Activated CD4-positive, alpha-beta T cell treated with anti-CD3 and anti-CD28 coated beads, Interleukin-2, amount 50 U/mL, for 4 hours (primary cell): ENCODE measurements at places on chromosomes 7 and 10.

- DNase-seq = no peak
Measured at GRCh38 chr10:69438536-69439349, 12.5 kb upstream of the TSPAN15 start.

GRCh38 chr7:28572321-28573058, 160.2 kb downstream of the CREB5 start:
- no peak for DNase-seq

DNA sequence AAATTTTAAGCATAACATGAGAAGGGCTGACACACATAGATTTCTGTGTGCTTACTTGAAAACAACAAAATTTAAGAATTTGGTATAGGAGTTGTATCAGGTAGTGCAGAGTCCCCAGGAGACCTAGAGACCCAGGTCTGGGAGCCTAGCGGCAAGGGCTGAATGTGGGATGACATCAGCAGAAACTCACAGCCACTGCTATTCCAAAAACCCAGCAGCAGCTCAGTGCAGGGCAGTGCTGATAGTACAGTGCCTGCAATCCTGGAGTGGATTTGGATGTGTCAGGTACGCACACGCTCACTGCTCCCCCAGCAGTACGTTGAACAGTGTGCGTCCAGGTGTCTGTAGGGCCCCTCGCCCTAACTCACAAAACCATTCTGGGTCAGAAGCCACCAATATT, 87.1 kb downstream of the EGFR start:
- no peak for DNase-seq

DNA sequence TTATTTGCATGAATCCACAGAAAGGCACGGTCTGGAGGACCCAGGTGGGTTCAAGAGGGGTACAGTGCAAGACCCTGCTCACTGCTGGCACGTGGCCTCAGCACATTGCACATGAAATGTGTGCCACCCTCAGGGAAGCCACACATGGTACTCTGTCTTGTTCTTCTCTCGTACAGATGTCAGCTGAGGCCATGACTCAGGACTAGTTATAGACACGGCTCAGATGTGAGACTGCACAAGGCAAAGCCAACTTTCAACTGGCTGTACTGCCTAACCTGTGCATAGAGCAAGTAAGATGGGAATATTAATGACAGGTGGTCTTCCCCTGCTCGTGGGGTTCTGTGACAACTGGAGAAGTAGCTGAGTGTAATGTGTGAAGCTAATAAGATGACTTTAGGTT, 249.4 kb upstream of the CTBP2 start:
- no peak for DNase-seq

DNA sequence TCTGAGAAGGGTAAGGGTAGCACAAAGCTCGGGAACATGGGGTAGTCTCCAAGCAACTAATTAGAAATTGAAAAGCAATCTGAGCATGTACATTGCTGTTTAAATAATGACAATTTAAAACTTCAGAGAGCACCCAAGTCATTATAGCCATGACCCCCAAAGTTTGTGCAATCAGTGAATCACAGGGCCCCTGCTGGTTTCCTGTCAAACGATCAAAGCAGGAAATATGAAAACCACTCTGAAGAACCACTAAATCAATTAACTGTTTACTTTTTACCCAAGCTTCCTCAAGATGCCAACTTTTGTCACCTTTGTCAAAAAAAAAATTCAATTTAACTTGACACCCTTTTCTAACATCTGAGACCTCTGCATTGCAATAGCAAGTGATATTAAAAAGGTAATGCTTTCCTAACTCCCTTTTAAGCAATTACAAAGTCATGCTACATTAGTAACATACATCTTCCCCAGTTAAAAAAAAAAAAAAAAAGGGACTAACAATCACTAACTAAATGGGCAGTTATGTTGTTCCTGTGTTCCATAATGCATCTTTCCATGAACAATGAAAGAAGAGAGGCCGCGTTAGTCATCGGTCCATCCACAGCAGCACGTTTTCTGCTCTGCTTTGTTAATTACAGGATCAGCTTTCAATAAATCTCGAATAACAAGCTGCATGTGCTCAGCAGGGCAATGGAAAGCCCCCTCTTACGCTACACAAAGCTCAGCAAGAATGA, 80.6 kb downstream of the ETV1 start:
- DNase-seq = no peak

DNA sequence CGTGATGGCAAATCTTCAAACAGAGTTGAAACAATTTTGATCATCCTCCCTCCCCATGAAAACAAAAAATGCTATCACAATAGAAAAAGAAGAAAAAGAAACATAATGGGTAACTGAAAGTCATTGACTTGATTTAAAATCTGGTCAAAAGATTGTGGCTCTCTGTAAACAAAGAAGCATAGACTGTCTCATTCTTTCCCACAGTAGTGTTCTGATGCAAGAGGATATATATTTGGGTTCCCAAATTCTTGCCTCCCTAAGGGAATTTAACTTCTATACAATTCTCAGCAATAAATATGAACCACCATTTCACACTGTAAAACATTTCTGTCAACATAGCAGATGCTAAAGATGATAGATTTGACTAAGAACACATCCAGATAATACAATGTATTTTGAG, 32.8 kb upstream of the MEOX2 start:
- DNase-seq = no peak

- no peak for DNase-seq
Measured at GRCh38 chr7:4265676-4266075, 416.4 kb upstream of the FOXK1 start.

DNA sequence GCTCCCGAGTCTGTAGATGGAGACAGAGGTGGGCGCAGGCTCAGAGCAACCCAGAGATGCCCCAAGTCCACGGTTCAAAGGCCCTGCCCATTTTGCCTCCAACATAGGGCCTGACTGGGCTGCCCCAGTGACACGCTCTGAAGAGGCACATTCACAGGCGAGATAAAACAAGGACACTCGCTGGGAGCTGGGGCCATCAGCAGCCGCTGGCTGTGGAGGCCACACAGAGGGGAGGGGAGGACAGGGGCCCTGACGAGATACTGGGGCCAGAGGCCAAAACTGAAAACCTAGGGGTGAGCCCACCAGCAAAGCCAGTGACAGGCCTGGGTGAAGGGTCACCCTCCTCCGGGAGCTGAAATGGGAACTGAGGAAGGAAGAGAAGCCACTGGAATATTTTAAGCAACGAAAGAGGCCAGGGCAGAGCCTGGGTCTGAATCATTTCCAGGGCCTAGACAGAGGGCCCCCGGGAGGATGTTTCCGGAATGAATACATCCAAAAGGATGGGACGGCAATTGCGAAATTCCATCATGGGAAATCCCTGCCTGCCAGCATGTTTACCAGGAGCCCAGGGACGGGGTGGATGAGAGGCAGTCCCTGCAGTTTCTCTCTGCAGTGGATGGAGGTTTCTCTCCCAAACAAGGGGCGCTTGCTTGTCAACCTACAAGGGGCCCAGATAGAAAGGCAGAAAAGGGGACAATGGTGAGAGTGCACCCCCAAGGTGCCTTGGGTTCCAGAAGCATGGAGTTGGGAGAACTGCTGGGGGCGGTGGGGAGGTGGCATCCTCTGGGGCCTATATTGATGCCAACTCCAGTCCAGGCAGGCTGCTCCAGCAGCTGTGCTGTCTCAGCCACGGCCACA, 29.0 kb upstream of the HSPA12A start:
- DNase-seq = no peak

DNA sequence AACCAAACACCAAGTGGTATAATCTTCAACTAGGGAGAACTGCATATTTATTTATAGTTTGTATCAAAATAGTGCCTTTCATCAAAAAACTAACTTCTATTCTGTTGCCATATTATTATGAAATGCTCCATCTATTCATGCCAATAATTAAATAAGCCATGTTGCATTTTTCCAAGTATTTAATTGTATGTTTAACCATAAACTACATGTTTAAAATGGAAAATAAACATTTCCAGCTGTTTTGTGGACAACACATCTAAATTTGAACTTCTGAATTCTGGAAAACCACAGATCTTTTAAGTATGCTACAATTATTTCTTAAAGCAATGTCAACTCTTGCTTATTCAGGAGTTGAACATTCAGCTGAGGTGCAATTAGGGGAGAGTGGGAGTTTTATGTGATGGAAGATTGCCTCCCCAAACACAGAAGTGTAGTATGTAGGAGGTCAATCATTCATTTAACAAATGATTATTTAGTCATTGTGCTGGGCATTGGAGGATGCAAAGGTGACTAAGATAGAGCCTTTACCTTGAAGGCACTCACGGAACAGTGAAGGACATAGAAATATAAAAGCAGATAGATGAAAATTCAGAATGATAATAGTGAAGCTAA, 80.7 kb upstream of the PPP1R3C start:
- no peak for DNase-seq

GRCh38 chr10:22723343-22723779, 9.0 kb upstream of the PIP4K2A start:
- DNase-seq = no peak

DNA sequence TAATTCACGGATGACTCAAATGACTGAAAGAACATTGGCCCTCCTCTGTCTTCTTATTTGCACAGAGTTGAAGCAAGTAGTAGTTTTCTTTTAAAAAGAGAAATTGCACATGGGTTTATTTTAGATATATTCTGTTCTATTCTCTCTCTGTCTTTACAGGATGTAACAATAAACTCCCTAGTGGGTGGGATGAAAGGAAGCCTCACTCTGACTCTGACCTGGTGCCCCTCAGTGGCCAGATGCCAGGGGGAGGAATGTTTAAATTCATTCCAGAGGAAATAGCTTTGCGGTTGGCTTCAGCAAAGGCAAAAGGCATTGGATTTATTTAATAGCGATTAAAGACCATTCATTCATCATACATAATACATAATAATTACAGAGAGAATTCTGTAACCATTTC, 156.4 kb upstream of the MTPN start:
- no peak for DNase-seq

GRCh38 chr10:133461027-133461426, 7.3 kb downstream of the SCART1 start:
- no peak for DNase-seq

DNA sequence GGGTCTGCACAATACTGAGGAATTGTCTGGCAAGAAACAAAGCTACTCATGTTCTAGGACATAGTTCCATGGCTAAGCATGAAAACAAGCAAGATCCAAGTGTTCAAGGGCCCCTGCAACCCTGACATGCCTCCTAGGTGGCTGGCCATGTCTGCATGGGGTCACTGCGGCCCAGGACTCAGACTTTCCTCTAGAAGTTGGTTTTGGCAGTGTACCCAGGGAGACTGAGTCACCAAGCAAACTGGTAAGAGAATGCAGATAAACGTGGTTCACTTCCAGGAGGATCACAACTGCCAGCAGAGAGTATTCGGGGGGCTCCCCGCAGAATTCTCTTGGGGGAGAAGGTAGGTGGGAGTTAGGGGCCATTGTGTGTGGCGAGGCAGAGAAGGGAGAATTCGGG, 7.4 kb upstream of the PFKFB3 start:
- no peak for DNase-seq

- DNase-seq = no peak
Measured at GRCh38 chr10:3464760-3465405, 292.3 kb upstream of the PITRM1 start.

GRCh38 chr10:110360857-110361474, 56.2 kb upstream of the SMNDC1 start:
- no peak for DNase-seq

GRCh38 chr10:5670662-5671375, 4.4 kb upstream of the ASB13 start:
- DNase-seq = no peak
